Mesothelial cell of epicardium (in vitro differentiated cells): ENCODE measurements at places on chromosomes 4 and X.
A peak's percentile ranks its signal among the peaks of the same experiment; 100 is the strongest.

GRCh38 chr4:150744570-150744969 lies 162.6 kb downstream of the MAB21L2 start:
- DNase-seq: no peak

GRCh38 chr4:67700116-67700737 lies 728 bp downstream of the UBA6 start:
- no peak for DNase-seq

DNA sequence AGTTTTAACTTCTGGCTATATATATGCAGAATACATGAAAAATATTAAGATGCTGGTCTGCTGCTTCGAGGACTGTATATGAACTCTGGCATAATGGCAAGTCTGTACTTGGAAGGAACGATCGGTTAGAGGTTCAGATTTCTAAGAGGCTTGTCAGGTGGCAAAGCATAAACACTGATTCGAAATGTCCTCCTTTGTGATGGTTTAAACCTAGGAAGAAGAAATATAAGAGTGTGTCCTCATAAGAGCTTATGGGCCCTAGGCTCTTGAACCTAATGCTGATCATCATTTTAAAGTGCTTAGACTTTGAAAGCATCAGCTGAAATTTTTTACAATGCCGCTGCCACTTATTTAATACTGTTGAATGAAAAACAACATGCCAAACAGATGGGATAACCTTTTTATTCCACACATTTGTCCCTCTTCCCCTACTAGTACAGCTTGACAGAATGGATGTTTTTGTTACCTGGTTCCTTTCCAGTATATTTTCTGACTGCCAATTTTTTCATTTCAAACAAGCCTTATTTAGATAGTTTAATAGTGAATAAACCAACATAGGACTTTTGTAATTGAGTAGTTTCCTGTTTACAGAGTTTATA lies 8.8 kb downstream of the SPRY1 start:
- no peak for DNase-seq

- DNase-seq: no peak
These were observed 7.2 kb downstream of the MRFAP1 start for GRCh38 chr4:6647582-6648230.

DNA sequence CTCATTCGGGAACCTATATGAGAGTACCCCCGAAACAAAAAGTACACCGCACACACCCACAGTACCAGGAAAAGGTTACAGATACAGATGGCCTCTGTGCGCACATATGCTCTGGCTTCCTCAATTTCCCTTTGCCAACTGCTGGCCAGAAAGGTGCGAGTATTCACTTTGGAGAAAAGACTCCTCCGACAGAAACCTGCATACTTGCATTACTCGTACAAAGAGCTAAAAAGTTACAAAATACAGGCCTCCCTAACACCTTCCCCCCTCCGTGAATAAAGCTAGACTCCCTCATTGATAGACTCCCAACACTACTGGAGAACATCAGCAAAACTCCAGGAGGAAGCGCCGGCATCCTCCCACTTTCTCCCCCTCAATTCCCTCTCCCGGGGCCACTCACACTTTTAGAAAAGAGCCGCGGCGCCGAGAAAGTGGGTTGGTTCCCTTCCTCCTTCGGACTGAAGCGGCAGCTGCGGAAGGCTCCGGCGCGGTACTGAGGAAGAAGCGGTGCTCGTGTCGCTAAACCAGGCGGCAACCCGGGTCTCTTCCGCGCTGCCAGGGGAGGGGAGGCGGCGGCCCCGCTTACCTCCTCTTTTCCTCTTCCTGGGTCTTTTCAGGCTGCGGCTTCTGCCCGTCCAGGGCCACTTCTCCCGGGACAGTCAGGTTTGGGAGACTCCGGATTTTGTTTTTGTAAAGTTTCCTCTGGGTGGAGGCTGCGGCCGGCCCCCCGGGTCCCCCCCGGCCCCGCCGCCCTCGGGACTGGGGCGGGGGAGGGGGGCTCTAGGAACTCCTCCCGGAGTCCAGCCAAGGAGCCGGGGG lies 1.1 kb downstream of the FBXW7 start:
- peak; percentile 46 for DNase-seq

- DNase-seq: no peak
These were observed 508.7 kb upstream of the HTR2C start for GRCh38 chrX:114075073-114075673.

DNA sequence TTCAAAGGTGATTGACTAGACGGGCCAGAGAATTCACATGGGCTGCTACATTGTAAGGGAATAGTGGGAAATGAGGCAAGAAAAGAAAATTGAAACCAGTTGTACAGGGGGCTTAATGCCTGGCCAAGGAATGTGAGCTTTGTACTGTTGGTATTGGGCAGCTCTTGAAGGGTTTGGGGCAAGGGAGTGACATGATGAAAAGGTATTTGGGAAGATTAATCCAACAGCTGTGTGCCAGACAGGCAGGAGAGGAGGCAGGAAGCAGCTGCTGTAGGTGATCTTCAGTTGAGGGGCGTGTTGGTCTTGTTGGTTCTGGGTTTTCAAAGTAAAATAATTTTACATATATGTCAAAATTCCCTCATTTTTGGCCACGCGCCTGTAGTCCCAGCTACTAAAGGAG lies 384.5 kb upstream of the TENM3 start:
- no peak for DNase-seq

GRCh38 chr4:88585917-88586316 lies 6.4 kb upstream of the HERC3 start:
- no peak for DNase-seq

DNA sequence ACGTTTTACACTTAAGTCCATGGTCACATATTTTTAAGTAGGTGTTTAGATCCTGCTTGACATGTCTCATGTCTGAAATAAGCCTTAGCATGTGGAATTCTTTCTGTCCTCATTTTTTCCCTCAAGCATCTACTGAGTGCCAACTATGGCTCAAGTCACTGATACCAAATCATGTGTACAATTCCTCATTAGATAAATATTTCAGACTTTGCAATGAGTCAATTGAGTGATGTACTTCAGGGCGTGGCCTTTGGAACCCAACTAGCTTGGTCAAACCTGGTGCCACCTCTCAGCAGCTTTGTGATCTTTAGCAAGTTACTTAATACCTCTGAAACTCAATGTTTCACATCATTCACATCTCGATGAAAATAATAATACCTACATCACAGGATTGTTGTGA lies 12.6 kb upstream of the JADE1 start:
- no peak for DNase-seq

GRCh38 chr4:102594000-102594399 lies 92.8 kb downstream of the NFKB1 start:
- no peak for DNase-seq

DNA sequence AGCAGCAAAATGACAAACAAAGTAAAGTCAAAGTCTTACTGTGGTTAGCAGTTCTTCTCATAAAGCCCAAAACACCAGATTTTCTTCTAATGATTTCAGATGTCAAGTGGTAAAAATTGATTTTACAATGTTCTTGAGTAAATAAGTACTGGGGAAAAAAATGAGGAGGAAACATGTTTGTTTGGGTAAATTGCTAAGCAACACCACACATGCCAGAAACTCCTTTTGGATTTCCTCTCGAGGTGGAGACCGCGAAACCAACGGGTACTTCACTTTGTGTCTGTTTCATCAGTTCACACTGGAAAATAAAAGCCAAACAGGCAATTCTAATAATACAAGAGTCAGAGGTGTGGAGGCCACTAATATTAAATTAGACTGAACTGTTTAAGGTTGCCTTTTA lies 4.6 kb upstream of the PKD2 start:
- DNase-seq: no peak

DNA sequence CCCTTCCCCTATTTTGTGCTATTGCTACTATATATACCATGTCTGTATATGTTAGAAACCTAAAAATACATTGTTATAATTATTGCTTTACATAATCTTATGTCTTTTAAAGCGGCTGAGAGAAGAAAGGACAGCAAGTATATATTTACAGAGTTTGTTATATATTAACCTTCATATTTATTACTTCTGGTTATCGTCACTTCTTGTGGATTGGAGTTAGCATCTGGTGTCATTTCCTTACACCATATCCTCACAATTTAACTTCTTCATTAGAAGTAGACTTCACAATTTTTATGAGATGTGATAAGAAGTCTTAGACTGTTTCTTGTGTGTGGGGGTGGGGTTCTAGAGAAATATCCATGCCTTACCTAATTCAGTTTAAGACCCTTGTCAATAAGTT lies 123.1 kb downstream of the ATXN3L start:
- DNase-seq: no peak

DNA sequence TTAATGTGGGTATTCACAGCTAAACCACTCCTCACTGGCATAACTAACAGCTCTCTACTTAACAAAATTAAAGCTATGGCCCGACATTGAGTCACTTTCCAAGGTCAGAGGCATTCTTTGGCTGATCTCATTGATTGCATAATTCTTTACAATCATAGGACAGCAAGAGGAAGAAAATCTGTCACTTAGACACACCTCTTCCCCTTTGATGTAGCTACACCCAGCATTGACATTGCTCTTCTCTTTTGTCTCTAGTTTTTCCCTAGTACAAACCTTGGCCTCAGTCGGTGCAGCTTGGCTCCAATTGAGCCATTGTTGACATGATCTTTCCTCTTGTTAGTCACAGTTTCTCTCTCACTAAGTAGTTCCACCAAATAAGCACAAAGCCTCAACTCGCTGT lies 313.3 kb upstream of the ACTRT1 start:
- DNase-seq: no peak

- DNase-seq: no peak
These were observed 130.9 kb upstream of the FAM9B start for GRCh38 chrX:9164533-9165426.

- no peak for DNase-seq
These were observed 438.2 kb upstream of the PCDH7 start for GRCh38 chr4:30281986-30282385.

- DNase-seq: no peak
These were observed 37.4 kb downstream of the SLC16A2 start for GRCh38 chrX:74458736-74459135.

GRCh38 chrX:94051926-94052325 lies 377.9 kb downstream of the FAM133A start:
- no peak for DNase-seq

- DNase-seq: no peak
These were observed 28.6 kb downstream of the CDS1 start for GRCh38 chr4:84611531-84611930.

DNA sequence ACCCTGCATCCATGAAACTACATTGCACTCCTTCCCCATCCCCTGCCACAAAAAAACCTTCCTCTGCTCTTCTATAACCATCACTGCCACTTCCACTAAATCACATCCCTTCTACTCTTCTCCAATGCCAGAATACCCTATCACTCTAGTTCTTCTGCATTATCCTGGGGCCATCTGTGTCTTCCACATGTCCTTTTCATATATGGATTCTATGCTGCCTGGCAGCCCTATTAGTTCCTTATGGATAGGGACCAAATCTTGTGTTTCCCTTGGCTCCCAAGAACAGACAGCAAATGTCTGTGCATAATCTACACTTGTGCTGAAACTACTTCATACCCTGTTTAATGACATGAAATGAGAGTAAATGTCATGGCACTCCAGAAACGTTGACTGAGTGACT lies 68.0 kb downstream of the LHFPL1 start:
- DNase-seq: no peak

- DNase-seq: no peak
These were observed 66.9 kb downstream of the ARHGEF9 start for GRCh38 chrX:63718010-63718694.

GRCh38 chr4:86185659-86186058 lies 174.2 kb downstream of the MAPK10 start:
- DNase-seq: no peak

DNA sequence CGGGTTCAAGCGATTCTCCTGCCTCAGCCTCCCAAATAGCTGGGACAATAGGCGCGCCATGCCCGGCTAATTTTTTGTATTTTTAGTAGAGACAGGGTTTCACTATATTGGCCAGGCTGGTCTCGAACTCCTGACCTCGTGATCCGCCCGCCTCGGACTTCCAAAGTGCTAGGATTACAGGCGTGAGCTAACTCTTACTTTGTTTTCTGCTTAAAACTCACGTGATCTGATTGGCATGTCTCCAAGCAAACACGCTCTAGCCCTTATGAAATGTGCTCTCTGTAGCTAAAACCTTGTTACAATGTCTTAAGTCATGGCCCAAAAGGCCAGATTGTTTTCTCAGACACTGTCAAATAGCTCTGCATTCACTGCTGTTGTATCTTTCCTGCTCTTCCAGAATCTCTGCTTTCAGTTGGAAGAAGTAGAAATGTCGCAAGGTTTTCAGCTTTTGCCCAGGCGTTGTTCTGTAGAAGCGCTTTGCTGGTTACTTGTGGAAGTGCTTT lies 39.7 kb upstream of the OGT start:
- DNase-seq: no peak

GRCh38 chrX:148363471-148364235 lies 136.8 kb upstream of the AFF2 start:
- DNase-seq: no peak

DNA sequence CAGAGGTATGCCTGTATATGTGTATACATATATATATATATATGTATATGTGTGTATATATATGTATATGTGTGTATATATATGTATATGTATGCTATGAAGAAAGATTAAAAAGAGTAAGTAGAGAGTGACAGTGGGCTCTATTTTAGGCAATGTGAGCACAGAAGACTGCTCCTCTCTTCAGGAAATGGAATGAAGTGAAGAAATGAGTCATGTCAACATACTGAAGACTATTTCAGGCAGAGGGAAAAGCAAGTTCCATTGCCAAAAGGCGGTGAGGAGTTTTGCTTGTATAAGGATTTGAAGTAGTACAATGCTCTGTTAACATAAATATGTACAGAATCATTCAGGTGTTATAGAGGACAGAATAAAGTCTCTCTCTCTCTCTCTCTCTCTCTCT lies 773.2 kb upstream of the FTHL17 start:
- no peak for DNase-seq

GRCh38 chr4:184306949-184307348 lies 89.3 kb upstream of the ENPP6 start:
- DNase-seq: no peak

- no peak for DNase-seq
These were observed 117.9 kb upstream of the VEGFC start for GRCh38 chr4:176910646-176911045.

GRCh38 chrX:48785540-48786214 lies 713 bp upstream of the GATA1 start:
- DNase-seq: no peak

DNA sequence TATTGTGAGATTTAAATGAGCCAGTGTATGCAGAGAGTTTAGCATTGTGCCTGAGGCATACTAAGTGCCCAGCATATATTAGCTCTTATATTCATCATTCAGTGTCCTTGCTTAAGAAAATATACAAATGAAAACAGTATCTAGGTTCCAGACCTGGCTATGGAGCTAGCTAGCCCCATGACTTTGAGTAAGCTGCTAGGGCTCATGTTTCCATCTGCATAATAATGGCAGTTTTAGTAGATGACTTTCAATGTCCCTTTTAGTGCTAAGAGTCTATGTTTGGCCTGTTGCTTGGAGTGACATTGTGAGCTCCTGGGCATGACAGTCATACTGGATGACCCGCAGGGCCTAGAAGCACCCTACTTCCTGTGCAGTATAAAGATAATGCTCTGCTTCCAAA lies 435.3 kb downstream of the ZIC3 start:
- no peak for DNase-seq
